Neuronal stem cell (in vitro differentiated cells): ENCODE measurements at places on chromosomes 3 and 15.

DNA sequence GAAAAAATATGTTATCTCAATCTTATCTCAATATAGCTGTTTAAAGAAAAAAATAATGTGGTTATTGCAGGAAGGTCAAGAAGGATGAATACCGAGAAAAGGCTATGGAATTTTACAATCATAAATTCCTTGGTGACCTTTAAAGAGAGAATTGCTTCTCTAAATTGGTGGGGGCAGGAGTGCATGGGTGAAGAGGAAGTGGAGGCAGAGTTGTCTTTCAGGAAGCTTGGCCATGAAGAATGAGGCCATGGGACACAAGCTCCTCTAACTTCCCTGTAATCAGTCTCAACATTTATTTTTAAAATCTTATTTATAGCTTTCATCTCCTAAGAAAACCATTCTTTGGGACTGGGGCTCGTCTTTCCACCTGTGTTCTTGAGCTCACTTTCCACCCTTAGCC lies 22.4 kb upstream of the ALDH1A2 start:
- H3K36me3 ChIP-seq: no peaks in the 10 kb centered on the region
- no peaks in the 10 kb centered on the region for H3K27me3 ChIP-seq
- no peaks in the 10 kb centered on the region for H3K4me1 ChIP-seq
- H3K4me3 ChIP-seq: no peak overlapping the region
- H3K27ac ChIP-seq: no peak overlapping the region

DNA sequence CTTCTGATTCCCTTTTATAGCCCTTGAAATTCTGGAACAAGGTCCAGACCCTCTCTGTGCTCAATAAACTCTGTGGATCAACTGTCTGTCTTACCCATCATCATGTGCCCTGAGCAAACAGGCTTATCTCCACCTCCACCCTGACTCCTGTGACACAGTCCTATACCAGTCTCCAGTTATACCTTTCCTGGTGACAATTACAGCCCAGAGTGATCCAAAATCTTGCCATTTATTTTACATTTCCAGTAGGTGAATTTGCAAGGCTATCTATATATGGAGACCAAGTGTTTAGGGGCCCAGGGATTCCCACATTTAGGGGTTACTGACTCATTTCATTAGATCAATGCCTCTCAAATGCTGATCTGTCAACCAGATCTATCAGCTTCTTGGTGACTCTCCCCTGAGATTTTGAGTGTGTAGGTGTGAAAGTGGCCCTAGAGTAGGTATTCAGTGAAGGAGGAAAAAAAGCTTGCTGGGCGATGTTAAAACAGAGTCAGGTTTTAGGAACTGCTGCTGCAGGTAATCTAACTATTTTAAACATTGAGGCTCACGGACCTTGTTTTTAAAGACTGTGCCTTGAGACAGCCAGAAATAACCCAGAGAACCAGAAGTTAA lies 229.6 kb upstream of the WNT5A start:
- H3K36me3 ChIP-seq: no peaks in the 10 kb centered on the region
- DNase-seq: no peak
- no peak overlapping the region for H3K27ac ChIP-seq
- H3K27me3 ChIP-seq: no peaks in the 10 kb centered on the region
- peaks cover 11% of the 10 kb centered on the region for H3K4me1 ChIP-seq

GRCh38 chr3:16147220-16147994 lies 27.1 kb upstream of the GALNT15 start:
- no peaks in the 10 kb centered on the region for H3K36me3 ChIP-seq
- H3K4me3 ChIP-seq: no peak overlapping the region
- no peak overlapping the region for H3K27ac ChIP-seq
- H3K27me3 ChIP-seq: no peaks in the 10 kb centered on the region
- H3K4me1 ChIP-seq: no peaks in the 10 kb centered on the region

GRCh38 chr3:46370839-46371518 lies at the start of gene CCR5:
CCR5 (plus strand) TSS chr3:46370946; CDS start chr3:46372903, 1,957 bp downstream.
- H3K4me1 ChIP-seq: no peaks in the 10 kb centered on the region
- no peaks in the 10 kb centered on the region for H3K36me3 ChIP-seq
- DNase-seq: no peak
- H3K27me3 ChIP-seq: peaks cover 4% of the 10 kb centered on the region

- H3K27me3 ChIP-seq: no peaks in the 10 kb centered on the region
- H3K27ac ChIP-seq: no peak overlapping the region
- no peaks in the 10 kb centered on the region for H3K36me3 ChIP-seq
These were observed 33.0 kb upstream of the SLC12A8 start for GRCh38 chr3:125245521-125245920.
